ENCODE measurements at places on chromosomes 11 and 22.
A peak's percentile ranks its signal among the peaks of the same experiment; 100 is the strongest.

GRCh38 chr11:46036009-46036408 lies 85.2 kb downstream of the PHF21A start:
- DNase-seq: no peak

GRCh38 chr22:23391022-23391421 lies 189.1 kb downstream of the IGLL1 start:
- no peak for DNase-seq

GRCh38 chr11:36508743-36509142 lies 1.3 kb downstream of the TRAF6 start:
- DNase-seq: no peak

DNA sequence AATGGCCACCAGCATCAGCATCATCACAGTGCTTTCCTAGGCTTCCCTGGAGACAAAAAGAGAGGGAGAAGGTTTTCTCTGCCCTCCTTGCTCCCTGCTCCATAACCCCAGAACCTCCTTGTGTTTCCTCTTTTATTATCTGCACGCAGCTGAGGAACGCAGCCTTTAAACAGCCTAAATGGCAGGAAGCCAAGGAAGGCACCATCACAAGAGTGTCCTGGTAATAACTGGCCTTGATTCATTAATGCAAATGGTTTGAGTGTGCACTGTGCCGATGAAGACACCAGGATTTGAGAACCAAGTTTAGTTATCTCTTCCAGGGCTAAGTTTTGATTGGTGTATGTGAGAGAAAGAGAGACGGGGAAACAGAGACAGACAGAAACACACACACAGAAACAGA lies 29.4 kb upstream of the DRD2 start:
- no peak for DNase-seq

GRCh38 chr11:118618115-118618990 lies 10.9 kb downstream of the PHLDB1 start:
- DNase-seq: no peak

DNA sequence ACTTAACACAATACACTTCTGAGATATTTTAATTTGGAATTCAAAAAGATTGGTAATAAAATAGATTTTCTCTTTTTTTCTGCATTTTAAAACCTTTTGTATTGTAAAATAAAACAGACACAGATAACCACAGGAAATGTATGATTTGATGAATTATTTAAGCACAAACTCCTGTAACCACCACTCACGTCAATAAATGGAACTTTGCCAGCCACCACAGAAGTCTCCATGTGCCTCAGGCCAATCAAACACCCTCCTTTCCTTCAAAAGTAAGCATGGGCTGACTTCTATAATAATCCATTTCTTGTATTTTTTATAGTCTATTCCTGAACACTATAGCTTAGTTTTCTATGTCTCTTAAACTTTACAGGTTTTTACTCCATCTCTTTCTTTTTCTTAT lies 721.7 kb downstream of the DLG2 start:
- DNase-seq: no peak

DNA sequence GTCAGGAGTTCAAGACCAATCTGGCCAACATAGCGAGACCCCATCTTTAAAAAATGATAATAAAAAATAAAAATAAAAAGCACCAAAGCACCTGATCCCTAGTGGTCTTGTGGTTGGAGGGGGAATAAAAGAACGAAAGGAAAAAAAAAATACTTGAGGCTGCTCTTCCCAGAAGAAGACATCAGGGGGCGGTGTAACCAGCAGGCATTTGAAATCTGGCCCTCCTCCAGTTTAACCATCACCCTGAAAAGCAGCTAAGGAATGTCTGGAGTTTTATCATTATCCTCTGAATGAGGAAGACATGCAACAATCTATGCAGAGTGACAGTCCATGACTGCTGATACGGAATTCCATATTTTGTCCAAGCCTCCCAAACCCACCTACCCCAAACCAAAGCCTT lies 5.6 kb upstream of the KCTD17 start:
- no peak for DNase-seq

- no peak for DNase-seq
These were observed 216.2 kb upstream of the ARHGAP20 start for GRCh38 chr11:110928391-110928790.

- DNase-seq: no peak
These were observed 49.9 kb downstream of the BIRC2 start for GRCh38 chr11:102396708-102397563.

- DNase-seq: no peak
These were observed 21.7 kb downstream of the TPST2 start for GRCh38 chr22:26568207-26568706.

- no peak for DNase-seq
These were observed 25.4 kb upstream of the FXYD2 start for GRCh38 chr11:117849781-117850414.

DNA sequence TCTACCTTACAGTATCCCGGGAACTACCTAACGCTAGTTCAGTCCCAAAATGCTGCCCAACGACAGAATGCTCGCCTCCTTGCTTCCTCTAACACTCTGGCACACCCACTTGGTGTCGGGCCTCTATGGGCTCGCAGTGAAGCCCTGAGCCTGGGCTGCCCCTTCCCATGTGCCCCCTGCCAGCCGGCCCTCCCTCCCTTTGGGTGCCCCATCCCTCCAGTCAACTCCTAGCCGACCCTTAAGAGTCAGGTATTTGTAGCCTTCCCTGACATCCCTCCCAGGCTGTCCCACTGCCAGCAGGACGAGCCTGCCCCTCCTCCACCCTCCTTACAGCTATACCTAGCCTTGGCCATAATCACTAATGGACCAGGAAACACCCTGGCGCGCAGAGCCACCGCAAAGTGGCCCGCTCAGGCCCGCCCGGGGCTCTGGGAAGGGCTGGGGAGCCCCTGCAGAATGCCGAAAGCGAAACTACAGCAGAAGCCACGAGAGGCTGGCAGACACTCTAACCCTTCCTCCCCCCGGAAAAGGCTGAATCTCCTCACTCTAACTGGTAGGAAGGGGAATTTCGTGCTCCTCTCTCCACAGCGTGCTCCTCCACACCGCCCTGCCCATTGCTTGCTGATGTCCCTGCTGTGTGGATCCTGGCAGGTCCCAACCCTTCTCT lies 8.2 kb downstream of the CBX7 start:
- DNase-seq: peak; percentile 49

DNA sequence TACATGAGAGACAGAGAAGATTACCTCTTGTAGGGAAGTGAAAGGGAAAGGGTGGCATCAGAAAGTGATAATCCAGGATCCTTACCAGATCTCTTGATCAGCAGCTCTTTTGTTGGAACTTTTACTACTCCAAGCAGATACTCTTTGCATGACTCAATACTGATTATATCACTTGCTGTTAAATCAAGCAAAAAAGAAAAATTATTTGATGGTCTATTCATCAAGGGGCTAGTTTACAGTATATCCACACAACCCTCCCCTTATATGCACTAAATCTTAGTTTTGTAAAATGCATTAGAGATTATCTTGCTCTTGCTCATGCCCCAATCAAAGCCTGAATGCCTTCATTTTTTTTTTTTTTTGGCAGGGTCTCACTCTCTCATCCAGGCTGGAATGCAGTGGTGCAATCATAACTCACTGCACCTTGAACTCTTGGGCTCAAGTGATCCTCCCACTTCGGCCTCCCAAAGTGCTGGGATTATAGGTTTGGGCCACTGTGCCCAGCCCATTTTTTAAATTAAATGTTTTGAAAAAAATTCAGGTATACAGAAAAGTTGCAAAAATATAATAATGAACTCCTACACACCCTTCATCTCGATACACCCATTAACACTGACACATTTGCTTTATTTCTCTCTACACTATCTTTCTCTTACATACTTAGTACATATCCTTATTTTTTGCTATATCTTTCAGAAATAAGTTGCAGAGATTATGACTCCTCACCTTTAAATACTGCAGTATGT lies 76.1 kb upstream of the UCP3 start:
- no peak for DNase-seq

GRCh38 chr22:20238536-20238900 lies 29.6 kb downstream of the RTN4R start:
- peak; percentile 53 for DNase-seq
